CD4-positive, alpha-beta T cell treated with Interleukin-17A for 1 hour (primary cell): ENCODE measurements at places on chromosomes 3 and 15.

GRCh38 chr3:52845157-52845556 is 10.3 kb upstream of the MUSTN1 start:
- DNase-seq: no peak

- no peak for DNase-seq
Measured at GRCh38 chr3:19074257-19074900, 73.9 kb upstream of the KCNH8 start.

GRCh38 chr15:81914734-81915256 is 131.0 kb downstream of the MEX3B start:
- no peak for DNase-seq

GRCh38 chr15:87267798-87268197 is 988.7 kb downstream of the NTRK3 start:
- no peak for DNase-seq

DNA sequence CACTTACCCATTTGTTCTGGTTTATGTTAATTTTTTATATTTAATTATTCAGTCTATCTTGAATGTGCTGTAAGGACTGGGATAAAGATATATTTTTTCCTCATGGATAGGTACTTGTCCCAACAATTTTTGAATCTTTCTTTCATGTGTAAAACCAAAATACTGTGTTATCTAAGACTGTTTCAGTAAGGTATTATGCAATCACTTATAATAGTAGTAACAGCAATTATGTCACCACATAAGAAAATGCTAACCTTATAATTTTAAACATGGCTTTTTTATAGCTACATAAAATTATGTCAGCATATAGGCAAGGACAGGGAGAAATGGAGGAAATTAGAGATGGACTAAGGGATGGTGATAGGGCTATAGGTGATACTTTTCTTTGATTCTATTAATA is 2.9 kb upstream of the CTDSPL start:
- DNase-seq: no peak

- DNase-seq: peak; percentile 45
Measured at GRCh38 chr15:89329329-89330084, 5.1 kb downstream of the POLG start.

- no peak for DNase-seq
Measured at GRCh38 chr3:45272828-45273470, 46.9 kb upstream of the TMEM158 start.

DNA sequence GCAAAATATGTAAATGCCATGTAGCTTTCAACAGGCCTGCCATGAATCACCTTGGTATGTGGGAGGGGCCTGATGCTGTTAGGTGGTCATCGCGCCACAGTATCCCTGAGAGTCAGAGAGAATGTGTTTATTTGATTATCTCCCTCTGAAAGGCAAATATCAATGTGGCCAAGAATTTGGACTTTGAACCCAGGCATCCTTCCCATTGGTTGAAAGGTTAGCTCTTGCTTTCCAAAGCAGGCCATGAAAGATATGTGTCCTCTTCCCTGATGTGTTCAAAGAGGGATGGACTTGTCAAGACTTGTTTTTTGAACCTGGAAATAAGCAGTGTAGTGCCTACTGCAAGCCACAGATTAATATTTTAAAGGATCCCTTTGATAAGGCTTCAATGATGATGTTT is 36.7 kb downstream of the SRP14 start:
- DNase-seq: no peak

- no peak for DNase-seq
Measured at GRCh38 chr15:90212221-90213098, 11.3 kb downstream of the SEMA4B start.

GRCh38 chr3:173744479-173744878 is 346.9 kb downstream of the NLGN1 start:
- no peak for DNase-seq

DNA sequence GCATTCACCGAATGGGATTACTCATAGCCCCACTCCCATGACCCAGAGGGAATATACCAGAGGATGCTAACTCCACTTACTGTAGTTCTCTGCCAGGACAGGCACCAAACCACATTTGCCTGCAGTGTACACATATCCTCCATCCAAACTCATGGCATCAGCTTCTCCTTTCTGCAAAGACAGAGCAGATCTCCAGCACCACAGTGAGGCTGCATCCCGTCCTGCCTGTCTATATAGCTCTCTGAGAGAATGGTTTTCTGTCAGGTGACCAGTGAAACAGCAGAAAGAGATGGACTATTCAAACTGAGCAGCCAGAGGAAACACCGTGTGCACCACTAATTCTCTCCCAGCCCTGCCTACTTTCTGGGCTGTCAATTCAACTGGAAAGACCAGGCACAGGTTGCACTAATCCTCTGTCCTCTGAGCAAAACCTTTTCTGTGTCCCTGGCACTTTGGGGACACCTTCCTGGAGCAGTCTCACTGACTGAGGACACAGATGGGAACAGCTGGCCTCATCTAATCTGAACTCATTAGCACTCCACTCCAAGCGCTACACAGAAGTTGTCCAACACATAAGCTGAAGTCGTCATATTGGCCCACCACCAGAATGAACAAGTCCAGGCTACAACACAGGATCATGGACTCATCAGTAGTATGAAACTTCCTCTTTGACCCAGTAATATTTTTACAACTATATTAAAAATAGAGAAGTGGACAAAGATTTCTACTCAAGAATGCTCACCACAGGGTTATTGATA is 17.3 kb downstream of the LTF start:
- no peak for DNase-seq

GRCh38 chr3:25589104-25589782 is 75.5 kb downstream of the TOP2B start:
- no peak for DNase-seq

GRCh38 chr3:169240786-169241486 is 422.6 kb downstream of the MECOM start:
- DNase-seq: no peak

GRCh38 chr3:43152649-43153048 is 46.8 kb upstream of the POMGNT2 start:
- no peak for DNase-seq

DNA sequence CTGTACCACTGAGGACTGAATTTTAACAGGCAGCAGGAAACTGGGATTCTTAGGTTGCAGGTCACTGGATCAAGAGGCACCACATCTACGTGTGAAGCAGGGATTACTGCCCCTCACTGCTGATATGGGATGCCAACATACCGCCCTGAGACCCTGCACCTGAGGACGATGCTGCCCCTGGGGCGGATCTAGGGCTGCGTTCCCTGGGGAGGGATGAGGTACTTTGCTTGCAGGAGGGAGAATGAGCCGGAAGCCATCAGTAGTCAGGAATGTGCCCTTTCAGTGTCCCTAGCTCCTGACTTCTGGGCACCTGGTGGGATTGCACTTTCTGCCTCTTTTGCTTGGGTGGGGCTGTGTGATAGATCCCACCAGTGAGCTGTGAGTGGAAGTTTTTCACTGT is 122.8 kb downstream of the RPLP1 start:
- DNase-seq: no peak

GRCh38 chr15:39205081-39205480 is 375.8 kb upstream of the THBS1 start:
- no peak for DNase-seq

DNA sequence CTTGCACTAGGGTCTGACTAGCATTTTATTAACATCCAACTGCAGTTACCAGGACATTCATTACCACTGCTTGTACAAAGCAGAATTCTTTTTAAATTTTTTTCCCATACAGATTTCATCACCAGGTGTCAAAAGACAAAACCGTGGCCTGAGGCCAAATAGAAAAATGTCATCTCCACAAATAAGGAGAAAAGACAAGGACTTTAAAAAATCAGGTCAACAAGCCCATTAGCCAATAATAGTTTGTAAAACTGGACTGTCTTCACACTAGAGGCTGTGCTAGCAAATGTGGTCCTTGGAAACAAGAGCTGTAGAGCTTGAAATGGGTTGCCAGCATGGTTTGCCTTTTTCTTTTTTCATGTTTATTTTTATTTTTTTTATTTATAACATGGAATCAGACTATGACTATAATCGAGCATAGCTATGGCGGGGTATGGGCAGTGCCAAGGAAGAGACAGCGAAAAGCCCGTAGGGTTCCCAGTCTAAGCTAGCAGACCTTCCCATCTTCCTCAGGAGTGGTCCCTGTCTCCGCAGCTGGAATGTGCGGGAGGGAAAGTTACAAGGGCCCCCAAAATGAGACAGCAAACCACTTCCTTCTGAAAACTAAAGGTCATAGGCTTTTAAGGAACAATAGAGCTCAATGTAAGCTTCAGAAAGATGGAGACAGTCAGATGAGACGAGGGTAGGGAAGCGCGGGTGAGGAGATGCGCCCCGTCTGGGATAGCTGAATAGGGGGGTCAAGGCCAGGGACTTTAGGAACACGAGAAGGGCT is 1.5 kb downstream of the PTPN9 start:
- no peak for DNase-seq

- no peak for DNase-seq
Measured at GRCh38 chr3:194761384-194761783, 75.7 kb downstream of the FAM43A start.

GRCh38 chr3:160012108-160012507 is 23.5 kb downstream of the IL12A start:
- DNase-seq: peak; percentile 15

DNA sequence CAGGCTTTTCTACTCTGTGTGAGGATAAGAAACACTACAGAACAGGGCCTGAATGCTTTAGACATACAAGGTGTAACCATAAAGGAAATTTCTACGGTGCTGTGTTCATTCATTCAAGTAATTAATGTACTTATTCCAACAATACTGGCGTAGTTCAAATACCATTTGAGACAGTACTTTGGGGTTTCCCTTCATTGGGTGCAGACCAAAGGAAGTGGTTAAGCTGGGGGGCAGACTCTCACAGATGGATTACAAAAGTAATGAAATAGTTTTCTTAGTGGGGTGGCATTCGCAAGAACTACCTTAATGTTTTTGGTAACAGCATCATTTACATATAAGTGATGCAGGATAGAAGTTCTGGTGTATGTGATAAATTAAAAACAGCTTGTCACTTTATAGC is 65.9 kb downstream of the BTD start:
- peak; percentile 67 for DNase-seq

GRCh38 chr3:131033480-131034080 is 6.9 kb downstream of the NEK11 start:
- DNase-seq: peak; percentile 78

- no peak for DNase-seq
Measured at GRCh38 chr15:79030470-79030869, 60.1 kb downstream of the RASGRF1 start.

DNA sequence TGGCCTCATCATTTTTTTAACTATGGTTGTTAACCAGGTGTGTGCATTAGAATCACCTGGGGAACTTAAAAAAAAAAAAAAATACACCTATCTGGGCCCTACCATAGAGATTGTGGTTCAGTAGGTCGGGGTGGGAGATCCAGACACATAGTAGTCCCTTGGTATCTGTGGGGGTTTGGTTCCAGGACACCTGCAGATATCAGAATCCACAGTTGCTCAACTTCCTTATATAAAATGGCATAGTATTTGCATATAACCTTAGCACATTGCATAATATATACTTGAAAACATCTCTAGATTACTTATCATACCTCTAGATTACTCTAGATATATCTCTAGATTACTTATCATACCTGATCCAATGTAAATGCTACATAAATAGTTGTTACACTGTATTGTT is 5.0 kb downstream of the IQGAP1 start:
- no peak for DNase-seq
